Forelimb muscle (tissue), 1 donor: ENCODE measurements at places on chromosomes 2 and 18.

- DNase-seq: no peak
These were observed 101.9 kb downstream of the ACOXL start for GRCh38 chr2:110834134-110834827.

DNA sequence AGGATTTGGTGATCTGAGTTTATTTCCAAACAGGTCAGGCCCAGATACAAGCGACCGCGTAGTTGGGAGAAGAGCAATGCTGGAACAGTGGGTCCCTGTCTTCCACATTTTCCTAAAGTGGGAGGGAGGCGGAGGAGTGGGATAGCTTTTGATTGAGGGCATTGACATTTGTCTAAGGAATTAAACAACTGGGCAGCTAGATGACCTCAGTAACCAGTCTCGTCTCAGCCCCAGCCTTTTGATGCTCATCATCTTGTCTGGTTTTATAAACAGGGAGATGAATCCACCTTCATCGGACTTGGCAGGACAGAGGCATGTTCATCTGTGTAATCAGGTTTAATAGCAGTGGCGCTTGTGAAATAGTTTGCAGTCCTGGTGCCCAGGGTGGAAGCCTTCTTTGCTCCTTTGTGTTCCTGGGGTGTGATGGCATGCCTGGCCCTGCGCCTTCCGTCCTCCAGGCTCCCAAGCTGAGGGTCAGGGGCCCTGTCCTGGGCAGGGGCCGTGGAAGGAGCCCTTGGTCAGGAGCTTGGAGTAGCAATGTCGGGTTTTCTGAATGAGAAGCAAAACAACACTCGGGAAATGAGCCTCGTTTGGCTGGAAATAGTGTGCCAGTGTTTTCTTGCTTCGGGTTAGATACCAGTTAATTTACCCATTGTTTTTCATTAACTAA is 193.8 kb downstream of the FAM210A start:
- no peak for DNase-seq

DNA sequence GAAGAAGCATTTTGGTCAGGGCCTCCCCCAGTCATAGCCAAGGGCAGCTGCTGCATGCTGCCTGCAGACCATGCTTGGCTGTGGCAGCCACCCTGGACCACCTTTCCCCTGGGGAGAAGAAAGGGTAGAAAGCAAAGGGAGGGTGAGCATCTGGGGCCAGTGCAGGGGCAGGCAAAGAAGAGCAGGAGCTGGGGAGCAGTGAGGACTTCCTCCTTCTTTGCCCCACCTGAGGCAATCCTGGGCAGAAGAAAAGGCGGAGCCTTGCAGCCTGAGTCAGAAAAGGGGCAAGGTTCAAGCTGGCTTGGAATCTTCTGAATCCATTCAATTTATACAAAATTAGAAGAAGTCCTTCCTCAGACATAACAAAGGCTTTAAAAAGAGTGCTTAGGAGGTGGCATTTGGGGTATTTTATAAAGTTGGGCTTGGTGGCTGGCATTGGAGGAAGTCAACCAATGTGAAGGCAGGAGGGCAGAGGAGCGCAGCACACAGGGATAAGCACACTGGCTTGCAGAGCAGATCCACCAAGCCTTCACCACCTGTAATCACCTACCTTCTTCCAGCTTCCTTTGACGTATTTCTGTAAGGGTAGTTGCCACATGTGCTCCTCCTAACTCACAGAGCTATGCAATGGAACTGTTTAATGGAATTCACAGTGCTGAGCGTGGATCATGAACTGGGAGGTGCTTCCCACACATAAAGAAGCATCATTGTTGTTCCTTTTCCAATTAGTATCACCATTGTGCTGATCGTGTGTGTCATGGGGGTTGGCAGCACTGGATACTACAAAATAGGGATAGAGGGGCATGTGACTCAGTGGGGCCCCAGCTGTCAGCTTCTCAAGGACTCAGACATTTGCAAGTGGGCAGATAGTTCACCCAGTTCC is 154.4 kb upstream of the EPAS1 start:
- DNase-seq: no peak

GRCh38 chr2:10094271-10094814 is 14.1 kb upstream of the CYS1 start:
- DNase-seq: no peak

DNA sequence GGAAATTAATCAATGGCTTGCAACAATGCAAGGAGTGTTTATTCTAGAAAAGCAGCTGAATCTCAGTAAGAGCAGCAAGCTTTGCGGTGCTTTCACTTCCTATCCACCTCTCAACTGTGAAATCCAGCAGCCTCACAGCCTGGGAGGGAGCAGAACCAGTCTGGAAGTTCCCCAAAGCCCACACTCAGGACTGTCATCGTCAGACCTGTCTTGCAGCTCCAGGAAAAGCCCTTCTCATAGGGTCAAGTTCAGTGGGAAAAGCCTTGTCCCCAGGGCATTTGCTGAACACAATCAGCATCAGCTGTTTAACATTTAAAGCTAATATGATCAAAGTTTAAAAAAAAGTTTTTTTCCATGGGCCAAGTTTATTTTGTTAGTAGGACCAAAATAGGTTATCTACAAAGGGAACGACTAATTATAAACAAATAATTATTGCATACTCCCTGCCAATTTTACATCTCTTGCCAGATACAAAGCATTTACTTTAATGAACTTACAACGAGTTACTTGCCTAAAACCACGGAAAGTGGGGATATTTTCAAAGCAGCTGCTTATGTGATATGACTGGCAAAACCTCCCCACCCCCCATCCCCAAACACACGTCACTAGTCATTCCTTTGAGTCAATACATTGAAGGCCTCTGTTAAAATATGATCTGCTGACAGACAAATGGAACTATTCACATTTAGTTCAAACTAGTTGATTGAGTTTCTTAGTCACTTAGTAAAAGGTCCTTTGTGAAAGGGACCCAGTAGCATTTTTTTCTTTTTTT is 36.8 kb downstream of the PARD6G start:
- no peak for DNase-seq

GRCh38 chr2:160175169-160176134 is 24.6 kb downstream of the ITGB6 start:
- no peak for DNase-seq

DNA sequence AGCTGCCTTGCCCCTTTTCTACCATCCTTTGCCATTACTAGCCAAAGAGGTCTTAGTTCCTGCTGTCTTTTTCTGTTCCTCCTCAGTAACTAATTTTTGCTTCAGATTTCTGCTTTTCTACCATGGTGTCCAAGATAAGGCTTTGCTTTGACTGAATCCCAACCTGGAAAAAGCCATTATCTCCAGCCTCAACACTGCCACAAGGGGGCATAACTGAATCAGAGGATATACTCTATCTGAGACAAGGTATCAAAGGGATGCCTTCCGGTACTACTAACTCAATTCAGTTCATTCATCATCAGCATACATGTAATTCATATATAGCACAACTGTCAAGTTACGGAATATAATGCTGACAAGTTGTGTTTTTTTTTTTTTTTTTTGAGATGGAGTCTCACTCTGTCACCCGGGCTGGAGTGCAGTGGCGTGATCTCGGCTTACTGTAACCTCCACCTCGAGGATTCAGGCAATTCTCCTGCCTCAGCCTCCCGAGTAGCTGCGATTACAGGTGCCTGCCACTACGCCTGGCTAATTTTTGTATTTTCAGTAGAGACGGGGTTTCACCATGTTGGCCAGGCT is 11.4 kb downstream of the OSGEPL1 start:
- DNase-seq: no peak

DNA sequence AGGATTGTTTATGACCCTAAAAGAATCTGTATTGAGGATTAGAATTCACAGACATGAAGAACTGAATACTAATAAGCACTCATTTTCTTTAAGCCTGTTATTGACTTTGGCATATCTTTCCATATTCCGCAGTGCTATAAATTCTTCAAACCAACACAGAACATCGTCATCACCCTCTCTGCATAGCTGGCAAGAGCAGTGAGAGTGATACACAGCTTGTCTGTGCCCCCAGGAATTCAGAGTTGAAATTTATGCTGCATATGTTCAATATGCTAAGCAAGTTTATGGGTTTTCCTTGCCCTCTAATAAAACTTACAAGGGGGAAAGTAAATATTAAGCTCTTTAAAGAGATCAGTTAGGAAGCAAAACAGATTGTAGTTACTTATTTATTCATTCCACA is 32.7 kb downstream of the CTLA4 start:
- DNase-seq: no peak

- DNase-seq: no peak
These were observed 17.9 kb upstream of the INPP4A start for GRCh38 chr2:98426771-98427170.

DNA sequence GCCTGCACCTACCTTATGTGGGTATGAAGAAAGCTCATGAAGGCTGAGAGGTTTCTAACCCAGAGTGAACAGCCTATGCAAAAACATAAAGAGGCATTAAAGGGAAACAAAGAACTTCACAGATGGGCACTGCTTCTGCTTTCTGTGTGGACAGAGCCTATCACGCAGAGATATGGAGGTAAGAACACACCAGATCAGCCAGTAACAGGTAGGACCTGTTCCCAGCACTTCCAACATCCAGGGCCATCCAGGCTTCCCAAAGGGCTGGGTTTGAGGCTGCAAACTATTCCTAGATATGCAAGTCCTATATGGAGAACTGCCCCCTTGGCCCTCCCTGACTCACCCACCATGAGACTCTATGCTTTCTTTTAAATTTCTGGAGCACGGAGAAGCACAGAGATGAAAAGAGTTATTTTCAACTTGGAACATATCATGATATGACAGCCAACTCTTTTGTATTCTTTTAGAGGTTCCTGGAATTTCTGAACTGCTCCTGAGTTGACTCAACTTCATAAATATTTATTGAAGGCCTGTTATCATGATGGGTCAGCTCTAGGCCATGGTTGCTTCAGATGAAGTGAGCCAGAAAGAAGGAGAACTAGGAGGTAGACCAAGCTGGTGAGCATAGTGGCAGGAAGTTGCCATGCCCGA is 77.4 kb upstream of the PPP1CB start:
- no peak for DNase-seq

DNA sequence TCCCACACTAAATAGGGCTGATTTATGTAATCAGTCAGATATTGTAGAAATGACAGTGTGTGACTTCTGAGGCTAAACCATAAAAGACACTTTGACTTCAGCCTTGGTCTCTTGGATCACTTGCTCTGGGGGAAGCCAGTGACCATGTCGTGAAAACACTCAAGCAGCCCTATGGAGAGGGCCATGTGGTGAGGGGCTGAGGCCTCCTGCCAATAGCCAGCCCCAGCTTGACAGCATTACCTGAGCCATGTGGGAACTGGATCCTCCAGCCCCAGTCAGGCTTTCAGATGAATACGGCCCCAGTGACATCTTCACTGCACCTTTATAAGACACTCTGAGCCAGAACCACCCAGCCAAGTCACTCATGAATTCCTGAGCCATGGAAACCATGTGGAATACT is 20.8 kb downstream of the TNS1 start:
- no peak for DNase-seq

DNA sequence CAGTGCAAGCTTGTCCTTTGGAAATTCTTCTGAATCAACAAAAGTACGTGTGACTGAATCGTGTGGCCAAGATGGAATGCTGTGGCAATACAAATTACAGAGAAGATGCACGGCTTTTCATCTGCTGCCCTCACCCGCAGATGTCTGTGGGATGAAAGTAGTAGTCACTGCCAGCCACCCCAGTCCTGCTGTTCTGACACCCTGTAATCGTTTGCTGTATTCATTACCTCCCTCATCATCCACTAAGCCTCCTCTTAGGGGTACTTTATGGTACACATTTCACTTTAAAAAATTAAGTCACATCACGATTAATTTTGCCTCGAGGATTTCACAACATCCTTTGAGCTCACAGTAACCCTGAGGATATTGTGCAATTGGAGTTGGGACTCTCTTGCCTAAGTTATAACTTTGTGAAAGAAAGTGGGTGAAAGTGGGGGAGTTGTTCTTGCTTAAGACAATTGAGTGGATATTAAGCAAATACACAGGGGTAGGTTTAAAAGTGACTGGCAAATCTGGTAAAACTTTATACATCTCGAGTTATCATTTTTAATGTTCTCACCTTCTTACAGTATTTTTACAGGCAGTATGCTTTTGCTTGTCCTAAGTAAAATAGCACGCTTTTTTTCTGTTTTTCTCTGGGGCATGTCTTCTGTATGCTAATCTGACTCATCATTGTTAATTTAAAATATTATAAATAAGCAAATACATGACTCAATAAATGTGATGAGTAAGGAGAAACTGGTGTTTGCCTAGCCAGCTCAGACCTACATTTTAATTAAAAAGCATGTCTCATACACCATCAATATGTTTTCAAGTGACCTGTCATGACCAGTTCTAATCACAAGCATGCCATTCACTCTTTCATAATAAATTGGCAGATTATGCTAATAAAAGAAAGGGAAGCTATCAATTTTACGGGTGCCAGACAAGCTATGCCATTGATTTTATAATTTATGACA is 680.9 kb downstream of the IRS1 start:
- DNase-seq: no peak

DNA sequence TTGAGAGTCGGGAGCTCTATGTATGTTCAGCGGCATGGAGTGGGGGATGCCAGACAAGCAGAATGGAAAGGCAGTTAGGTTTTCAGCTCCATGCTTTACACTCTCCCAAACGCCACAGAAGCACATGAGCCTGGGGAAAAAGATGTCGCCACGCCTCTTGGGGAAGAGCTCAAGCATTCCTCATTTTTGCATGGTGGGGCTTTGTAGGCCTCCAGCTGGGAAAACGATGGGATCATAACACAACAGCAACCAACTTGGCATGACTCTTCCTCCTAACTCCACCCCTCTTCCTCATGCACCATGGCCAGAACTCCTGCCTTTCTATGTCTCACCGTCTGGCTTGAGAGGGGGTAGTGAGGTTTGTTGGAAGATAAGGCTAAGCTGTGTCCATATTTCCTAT is 102.6 kb downstream of the PAX3 start:
- DNase-seq: no peak

GRCh38 chr2:121626777-121627524 is 22.3 kb downstream of the CLASP1 start:
- no peak for DNase-seq

DNA sequence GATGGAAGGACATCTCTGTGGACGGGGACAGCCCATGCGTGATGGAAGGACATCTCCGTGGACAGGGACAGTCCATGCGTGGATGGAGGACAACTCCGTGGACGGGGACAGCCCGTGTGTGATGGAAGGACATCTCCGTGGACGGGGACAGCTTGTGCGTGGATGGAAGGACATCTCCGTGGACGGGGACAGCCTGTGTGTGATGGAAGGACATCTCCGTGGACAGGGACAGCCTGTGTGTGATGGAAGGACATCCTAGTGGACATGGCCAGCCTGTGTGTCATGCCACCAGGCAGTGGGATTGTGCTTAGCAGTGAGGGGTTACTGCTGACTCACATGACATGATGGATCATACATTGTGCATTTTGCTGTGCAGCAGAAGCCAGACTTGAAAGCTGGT is 30.0 kb upstream of the NFATC1 start:
- no peak for DNase-seq

DNA sequence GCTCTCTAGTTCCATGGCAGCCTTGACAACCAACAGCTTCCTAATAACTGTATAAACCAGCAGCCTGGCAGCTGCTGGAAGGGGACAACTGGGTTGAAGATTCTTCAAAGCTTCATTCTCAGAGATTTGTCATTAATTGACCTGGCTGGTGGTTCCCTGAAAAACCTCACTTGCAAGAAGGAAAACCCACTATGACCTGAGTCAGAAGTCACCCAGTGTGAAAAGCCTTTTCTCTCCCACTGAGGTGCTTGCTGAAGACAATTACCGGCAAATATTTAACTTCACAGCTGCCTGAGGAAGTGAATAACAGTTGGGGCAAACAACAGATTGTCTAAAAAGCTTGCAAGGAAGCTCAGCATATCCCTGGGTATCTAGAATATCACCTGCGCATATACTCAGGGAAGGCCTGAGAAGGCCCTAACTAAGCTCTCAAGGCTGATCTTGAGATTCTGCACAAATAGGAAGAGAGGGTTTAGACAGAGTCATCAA is 49.9 kb downstream of the CRACDL start:
- no peak for DNase-seq

- no peak for DNase-seq
These were observed 21.7 kb downstream of the LBH start for GRCh38 chr2:30252723-30253701.
